Stimulated activated CD4-positive, alpha-beta T cell treated with anti-CD3 and anti-CD28 coated beads, Interleukin-1b, Interleukin-23, amount 100 ng/mL, for 1 hour (primary cell): ENCODE measurements at places on chromosomes 16 and 17.

DNA sequence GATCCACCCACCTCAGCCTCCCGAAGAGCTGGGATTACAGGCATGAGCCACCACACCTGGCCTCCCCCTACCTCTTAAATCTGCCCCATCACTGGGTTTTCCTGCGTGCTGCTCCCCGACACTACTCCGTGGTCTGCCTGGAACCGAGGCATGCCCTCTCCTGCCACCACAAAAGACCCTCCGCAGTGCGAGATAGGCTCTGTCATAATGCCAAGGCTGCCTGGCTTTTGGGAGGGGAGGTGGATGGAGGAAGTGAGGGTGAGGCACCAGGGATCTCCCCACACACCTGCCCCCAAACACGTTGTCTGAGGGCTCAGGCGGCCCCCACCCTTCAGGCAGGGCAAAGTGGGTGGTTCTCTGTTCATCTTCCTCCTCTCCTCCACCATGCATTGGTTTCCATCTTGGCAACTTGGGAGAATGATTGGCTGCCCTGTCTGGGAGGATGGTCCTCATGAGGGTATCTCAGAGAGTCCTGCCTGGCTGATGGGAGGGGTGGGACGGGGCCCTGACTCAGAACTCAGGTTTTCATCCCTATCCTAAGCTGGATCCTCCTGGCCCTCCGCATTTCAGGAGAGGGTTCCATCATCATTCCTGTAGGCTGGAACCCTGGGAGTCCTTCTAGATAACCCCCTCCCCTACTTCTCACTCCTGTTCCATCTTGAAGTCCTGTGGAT is 23.2 kb downstream of the IGFBP4 start:
- DNase-seq: no peak

DNA sequence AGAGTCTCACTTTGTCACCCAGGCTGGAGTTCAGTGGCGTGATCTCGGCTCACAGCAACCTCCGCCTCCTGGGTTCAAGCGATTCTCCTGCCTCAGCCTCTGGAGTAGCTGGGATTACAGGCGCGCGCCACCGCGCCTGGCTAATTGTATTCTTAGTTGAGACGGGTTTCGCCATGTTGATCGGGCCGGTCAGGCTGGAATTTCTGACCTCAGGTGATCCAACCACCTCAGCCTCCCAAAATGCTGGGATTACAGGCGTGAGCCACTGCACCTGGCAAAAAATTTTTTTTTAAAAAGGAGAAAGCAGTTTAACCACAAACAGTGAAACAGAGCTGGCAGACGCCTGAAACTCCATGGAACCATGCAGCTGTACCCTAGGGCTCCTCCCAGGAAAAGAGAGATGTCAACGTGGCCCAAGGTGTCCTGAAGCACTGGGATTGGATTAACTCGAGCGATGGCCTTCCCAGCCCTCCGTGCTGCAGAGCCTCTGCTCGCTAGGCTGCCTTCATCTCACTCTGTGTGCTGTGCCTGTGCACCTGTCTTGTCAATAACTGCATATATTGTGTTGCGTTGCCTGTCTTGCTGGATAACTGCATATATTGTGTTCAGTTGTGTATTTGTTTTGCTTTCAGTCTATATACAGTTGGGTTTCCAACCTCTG is 29.6 kb upstream of the FOXK2 start:
- no peak for DNase-seq

DNA sequence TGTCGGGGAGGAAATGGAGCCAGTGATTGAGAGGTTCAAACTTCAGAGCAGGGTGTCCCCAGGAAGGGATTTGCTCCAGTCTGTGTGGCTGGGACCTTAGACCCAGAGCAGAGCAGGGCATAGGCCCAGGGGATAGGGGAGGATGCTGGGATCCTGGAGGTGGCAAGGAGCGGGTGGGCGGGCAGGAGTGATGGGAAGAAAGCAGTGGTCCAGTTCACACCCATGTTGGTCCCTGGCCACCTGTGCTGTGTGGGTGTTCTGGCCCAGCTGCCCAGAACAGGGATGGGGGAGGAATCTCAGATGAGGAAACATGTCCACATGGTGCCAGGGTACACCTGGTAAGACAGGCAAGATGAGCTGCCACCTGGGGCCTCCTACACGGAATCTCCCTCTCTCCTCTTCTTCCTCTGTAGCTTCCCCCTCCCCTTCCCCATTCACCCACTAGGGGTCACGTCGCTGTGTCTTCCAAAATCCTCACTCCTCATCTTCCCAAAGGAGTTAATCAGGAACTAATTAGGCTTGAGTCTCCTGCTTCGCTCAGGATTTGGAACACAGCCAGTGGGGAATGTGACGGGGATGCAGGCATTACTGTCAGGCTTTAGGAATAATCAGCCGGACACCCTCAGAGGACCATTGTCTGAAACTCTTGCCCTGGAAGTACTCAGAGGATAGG is 2.3 kb downstream of the BEAN1 start:
- no peak for DNase-seq

DNA sequence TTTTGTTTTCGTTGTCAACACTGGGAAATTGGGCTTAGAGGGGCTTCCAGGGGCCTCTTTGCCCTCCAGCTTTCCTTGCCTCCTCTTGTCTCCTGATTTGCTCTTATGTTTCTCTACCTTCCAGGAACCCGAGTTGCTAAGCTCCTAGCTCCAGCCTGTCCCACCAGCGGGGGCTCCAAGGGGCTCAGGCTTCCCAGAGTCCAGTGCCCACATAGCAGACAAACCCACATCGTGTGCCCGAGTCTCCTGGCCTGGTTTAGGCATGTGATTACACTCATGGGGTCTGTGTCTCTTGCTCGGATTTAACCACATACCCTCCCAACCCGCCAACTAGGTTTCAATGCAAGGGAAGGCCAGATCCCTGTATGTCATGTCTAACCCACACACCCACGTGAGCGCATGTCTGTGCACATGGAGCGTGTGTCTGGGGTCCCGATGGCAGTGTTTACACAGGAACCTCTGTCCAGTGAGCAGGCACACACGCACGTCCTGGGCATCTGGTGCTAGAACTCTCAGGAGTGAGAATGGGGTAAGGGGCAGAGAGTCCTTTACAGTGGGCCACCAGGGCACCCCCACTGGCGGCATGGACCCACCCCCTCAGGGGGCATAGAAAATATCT is 76.1 kb upstream of the MED9 start:
- no peak for DNase-seq

- DNase-seq: no peak
Measured at GRCh38 chr16:75750528-75750927, 24.2 kb upstream of the CPHXL start.

- DNase-seq: no peak
Measured at GRCh38 chr17:67779098-67779672, 46.1 kb upstream of the BPTF start.

DNA sequence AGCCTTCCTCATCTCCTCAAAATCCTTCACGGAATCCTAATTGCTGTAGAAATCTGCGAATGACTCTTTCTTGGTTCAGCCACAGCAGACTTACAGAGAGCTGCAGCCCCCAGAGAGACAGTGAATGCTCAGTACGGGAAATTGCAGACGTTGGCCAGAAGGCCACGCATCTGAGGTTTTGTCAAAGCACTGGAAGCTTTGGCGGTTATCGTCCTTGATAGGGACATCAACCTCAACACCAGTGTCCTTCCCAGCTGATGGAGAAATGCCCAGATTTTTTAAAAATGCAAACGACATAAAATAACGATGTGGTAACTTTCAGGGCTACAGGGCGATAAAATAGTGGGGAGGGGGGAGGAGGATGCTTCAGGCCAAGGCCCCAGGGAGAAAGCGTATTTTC is 166.6 kb upstream of the CIBAR2 start:
- no peak for DNase-seq

GRCh38 chr17:55427587-55427882 is 5.9 kb upstream of the MMD start:
- DNase-seq: no peak

DNA sequence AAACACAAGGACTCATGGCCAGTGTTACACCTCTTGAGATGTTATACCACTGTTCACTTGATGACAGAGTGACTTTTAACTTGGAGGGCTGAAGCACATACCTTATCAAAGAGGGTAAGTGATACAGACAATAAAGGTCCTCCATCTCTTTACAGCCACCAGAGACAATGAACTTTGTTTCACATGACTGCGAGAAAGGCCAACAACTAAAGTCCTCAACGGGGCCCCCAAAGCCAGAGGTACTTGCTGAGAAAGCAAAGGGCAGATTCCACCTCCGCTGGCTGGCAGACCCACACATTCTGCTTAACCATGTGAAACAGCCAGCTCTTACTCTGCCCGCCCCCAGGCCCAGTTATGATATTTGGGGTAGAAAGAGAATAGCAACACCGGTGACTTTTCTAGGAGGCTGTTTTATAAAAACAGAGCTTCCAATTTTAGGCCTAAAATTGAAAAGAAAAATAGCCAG is 21.4 kb downstream of the DCUN1D3 start:
- no peak for DNase-seq

DNA sequence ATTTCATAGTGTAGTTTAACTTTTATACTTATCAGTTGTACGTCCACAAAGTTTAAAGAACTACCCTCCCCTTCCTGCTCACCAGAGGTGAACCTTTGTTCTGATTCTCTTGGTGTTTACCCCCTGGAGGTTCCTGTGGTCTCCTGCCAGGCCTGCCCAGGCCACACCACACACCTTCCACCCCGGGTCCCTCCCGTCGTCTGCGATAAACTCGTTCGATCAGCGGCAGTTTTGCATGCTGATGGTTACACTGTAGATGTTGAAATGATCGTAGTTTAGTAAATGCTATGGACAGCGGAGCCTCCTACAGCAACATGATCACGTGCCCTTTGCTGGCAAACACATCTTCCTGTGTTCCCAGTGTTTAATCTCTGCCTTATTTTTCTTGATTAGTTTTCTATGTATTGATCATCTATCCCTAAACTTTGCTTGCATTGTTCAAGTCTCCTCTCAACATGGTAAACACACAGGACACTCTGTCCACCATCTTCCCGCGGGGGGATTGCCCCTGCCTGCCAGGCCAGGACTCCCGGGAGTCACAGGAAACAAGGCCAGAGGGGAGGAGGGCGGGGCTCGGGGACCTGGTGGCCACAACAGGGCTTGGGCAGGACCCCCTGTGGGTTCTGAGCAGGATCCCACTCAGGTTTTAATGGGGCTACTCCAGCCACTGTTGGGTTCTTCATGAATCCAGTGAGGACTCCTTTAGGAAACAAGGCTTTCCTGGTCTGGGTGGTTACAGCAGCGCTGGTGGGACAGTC is 2.8 kb upstream of the ACSF3 start:
- no peak for DNase-seq

GRCh38 chr16:87627542-87628245 is 25.4 kb downstream of the JPH3 start:
- DNase-seq: no peak

DNA sequence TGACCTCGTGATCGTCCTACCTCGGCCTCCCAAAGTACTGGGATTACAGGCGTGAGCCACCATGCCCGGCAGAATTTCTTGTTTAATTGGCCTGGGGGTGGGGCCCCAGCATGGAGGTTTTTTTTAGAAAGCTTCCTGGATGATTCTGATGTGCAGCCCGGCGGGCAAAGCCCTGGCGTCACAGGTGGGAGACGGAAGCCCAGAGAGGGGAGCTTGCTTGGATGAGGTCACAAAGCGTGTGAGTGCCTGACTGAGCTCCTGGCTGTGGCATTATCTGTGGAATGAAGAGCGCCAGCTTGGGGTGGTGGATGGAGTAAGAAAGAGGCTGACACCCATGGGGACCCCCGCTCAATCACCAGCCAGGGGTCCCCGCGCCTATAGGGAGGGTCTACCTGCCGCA is 4.1 kb downstream of the VASN start:
- no peak for DNase-seq

DNA sequence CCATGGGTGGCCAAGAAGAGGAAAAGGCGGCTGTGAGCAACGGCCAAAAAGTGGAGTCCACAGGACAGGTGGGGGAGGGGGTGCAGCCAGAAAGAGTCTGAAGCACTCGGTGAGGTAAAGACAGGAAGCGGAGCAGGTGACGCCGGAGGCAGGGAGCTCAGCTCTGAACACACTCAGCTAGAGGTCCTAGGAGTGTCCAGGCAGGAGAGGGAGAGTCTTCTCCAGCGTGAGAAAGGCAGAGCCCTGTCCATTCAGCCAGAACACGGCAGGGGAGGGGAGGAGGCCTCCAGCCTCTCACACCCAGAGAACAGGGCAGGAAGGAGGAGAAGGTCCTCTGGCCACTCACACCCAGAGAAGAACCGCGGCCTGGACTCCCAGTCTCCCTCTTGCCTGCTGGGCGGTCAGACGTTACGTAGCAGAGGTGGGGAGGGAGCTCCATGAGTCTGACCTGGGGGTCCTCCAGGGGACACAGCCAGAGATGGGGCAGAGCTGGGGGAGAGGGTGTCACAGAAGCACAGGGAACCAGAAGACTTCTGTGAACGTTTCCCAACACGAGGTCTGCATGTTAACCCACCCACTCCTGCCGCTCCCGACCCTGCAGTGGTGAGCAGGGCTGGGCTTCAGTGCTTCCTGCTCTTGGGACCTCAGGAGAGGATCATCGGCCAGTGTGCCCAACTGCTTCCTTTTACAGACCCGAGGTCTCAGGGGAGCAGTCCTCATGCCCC is 89.2 kb downstream of the ABR start:
- no peak for DNase-seq

DNA sequence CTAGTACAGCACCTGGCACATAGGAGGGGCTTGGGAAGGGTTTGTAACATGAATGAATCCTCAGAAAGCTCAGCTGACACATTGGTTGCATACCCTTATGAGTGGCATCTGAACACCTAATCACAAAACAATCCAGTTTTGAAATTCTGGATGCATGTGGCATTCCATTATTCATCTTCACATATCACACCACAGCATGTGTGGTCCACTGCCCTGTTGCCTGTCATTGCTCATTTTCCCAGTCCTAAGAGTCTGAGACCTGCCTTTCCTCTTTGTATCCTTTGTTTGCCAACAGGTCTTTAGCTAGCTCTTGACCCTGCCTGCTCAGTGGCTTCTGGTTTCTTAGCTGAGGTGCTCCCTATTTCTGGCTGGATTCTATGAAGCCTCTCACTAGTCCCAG is 170.8 kb upstream of the ASIC2 start:
- DNase-seq: no peak

DNA sequence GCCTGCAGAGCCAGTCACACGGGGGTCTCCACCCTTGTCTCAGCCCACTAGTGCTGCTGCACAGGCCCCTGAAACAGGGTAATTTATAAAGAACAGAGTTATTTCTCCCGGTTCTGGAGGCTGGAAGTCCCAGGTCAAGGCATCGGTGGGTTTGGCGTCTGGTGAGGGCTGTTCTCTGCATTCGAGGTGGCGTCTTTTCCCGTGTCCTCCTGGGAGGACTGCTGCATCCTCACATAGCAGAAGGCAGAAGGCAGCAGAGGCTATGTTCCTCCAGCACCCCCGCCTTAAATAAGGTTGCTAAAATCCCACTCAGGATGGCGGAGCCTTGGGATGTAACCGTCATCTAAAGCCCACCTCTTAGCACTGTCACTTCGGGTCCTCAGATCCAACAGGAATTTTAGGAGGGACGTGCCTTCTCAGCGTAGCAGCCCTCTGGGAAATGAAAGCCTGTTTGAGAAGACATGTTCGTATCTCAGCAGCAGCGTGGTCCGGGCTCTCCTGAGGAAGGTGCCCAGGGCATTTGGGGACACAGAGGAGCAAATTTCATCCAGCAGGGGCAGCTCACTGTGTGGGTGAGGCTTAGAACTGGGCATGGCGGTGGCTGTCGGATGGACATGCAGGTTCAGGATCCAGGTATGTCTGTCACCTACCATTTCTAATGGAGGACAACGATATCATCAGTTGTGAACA is 221.6 kb upstream of the CHMP6 start:
- no peak for DNase-seq

GRCh38 chr16:19008245-19009169 is 24.8 kb downstream of the TMC7 start:
- DNase-seq: no peak
